ENCODE measurements at places on chromosomes 7 and 10. TPM values are rescaled to one million over a fixed set of nuclear protein-coding genes. Genes with fewer than 3 reads are reported as not detected.

DNA sequence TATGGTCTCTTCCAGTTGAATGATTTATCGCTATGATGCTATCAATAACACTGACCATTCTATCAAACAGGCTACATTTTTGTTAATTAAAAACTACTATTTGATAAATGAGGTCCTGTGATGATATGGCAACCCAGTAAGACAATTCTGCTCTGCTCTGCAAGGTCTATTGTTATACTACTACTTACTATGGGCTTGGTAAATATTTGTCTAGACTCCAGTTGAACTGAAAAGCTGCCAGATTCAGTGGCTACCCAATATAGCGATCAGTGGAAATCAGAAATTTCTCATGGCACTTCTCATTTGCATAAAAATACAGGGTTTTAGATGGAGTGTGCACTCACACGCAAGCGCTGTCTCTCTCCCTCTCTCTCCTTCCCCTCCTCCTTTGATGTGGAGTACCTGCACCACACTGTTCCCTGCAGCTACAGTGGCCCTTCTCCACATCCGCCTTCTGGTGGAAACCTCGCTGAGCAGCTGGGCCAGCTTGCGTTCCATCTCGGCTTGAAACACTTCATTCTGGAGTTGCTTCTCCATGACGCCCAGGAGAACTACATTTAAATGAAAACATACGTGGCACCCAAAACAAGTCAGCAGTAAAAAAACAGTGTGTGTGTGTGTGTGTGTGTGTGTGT is 77.9 kb downstream of the KIAA1549 start:
- DNase-seq, result no peak

DNA sequence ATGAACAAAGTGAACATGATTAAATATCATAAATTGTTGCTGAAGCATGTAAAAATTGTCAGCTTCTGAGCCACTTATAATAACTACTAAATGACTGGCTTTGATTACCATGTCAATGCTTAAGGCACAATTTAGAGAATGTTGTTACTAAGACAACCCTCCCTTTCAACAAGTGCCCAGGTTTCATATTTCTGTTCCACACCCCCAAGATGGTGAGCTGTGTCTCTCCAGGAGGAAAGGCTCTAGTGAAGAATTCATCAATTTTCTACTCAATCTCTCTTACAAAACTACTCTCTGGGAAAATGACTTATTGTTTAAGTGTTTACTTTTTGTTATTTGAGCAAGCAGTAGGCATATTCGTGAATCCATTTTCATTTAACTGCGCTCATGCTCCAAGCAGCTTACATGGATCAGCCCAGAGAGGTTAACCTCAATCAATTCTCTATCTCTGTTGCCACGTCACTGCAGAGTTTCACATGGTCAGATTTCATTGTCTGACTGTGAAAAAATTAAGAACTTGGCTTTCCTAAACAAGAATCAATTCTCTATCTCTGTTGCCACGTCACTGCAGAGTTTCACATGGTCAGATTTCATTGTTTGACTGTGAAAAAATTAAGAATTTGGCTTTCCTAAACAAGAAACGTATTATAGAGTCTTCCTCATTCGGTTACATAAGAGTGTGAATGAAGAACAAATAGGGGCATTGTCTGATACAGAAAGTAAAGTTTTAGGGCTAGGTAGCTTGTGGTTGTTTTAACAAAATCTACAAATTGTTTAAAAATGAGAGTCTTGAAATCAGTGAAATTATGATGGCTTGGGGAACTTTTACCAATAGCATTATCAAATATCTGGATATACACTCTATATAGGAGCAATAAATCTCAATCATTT is 49.7 kb downstream of the CCDC71L start:
- no peak for DNase-seq

- no peak for DNase-seq
Measured at GRCh38 chr7:27088002-27088922, 7.5 kb downstream of the HOXA1 start.

DNA sequence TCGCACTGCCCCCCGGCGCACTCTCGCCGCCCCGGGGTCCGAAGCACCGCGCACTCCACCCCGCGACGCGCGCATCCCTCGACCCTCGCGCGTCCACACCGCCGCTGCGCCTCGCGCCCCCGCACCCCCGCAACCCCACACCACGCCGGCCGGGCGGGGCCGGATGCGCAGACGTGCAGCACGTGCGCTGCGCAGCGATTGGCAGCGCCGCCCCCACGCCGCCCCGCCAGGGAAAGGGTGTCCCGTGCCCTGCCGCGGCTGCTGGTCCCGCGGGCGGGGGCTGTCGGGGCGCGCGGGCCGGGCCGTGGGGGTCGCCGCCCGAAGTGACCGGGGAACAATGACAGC is 53.7 kb upstream of the KDM7A start:
- DNase-seq, result peak; percentile 22

DNA sequence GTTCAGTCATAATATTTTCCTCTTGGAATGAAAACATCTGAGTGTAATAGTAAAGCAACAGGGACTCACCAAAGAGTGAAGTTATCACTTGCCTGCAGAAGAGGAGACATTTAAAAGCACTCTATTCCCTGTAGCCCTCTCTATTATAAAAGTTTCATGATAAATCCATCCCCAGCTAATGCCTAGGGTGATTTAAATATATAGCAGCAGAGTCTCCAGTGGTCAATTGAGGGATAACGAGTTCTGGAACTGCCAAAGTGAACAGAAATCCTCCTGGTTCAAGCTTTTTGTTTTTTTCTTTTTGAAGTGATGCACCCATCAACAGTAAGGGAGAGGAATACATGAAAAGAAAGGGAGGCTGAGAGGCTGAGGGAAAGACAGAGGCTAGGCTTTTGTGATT is 87.3 kb downstream of the EVX1 start:
- no peak for DNase-seq

DNA sequence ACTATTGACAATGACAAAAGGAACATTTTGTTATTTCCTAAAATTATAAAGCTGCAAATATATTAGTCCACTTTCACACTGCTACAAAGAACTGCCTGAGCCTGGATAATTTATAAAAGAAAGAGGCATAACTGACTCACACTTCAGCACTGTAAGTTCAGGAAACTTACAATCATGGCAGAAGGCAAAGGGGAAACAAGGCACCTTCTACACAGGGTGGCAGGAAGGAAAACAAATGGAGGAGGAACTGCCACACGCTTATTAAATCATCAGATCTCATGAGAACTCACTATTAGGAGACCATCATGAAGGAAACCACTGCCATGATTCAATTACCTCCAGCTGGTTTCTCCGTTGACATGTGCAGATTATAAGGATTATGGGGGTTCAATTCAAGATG is 203.1 kb downstream of the TPK1 start:
- DNase-seq, result no peak

The AUTS2 gene
- polyA plus RNA-seq, result 85.0 TPM

The SPDYE17 gene
- polyA plus RNA-seq, result not detected

- no peak for DNase-seq
Measured at GRCh38 chr7:1974290-1975101, 258.2 kb downstream of the MAD1L1 start.

DNA sequence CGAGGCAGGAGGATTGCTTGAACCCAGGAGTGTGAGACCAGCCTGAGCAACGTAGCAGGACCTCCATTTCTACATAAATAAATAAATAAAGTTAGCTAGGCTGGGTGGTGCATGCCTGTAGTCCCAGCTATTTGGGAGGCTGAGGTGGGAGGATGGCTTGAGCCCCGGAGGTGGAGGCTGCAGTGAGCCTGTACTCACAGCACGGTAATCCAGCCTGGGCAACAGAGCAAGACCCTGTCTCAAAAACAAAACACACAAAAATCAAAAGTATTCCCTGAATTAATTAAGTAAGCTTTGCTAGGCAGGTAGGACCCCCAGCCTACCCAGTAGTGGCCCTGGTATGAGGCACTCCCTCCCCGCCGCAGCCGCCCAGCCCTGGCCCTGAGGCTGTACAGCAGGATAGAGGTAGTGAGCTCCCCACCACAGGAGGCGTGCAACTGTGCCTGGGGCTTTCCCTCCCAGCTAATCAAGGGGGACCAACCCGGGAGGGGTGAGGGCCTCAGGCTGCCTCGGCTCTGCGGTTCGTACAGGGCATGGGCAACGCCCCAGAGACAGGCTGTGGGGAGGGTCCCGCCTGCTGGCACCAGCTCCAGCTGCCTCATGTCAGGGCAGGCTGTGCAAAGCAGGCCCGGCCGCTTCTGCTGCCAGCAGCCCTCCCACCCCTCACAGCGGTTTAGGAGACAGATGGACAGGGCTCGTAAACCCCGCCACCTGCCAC is 1.0 kb upstream of the CYP2W1 start:
- DNase-seq, result no peak

DNA sequence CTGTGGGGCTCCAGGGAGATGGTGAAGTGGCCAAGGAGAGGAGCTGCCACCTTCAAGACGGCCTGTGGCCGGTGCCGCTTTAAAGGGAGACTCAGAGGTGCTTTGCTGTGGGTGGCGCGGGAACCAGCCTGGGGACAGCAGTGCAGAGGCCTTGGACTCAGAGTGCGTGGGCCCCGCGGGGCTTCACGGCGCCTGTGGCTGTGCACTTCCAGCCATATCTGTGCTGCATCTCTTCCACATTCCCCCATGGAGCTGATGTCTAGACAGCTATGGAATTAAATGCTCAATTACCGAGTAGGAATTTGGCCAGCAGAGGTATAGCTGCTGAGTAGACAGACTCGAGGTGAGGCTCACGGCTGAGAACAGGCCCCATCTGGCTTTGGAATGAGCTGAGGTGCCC is 41.7 kb downstream of the HTRA1 start:
- DNase-seq, result no peak

DNA sequence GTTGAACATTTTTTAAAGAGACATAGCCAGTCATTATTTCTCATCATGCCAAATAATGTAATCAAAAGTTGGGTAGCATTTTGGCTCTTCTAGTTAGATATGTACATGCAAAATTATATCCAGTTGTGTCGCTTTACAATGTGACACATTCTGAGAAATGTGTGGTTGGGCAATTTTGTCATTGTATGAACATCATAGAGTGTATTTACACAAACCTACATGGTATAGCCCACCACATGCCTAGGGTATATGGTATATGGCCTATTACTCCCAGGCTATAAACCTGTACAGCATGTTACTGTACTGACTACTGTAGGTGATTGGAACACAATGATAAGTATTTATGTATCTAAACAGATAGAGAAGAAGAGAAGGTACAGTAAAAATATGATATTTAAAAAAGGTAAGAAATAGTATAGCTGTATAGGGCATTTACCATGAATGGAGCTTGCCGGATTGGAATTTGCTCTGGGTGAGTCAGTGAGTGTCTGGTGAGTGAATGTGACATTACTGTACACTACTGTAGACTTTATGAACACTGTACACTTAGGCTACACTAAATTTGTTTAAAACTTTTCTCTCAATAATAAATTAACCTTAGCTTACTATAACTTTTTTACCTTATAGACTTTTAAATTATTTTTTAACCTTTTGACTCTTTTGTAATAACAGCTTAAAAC is 16.5 kb downstream of the ZNF365 start:
- DNase-seq, result no peak

GRCh38 chr10:92727141-92727540 is 37.4 kb downstream of the HHEX start:
- no peak for DNase-seq

- DNase-seq, result no peak
Measured at GRCh38 chr7:148212731-148213130, 377.8 kb upstream of the C7orf33 start.

- DNase-seq, result no peak
Measured at GRCh38 chr7:10918093-10918590, 55.5 kb upstream of the PHF14 start.

The NXPH1 gene
- not detected for polyA plus RNA-seq

GRCh38 chr7:120402079-120402767 is 129.2 kb downstream of the KCND2 start:
- no peak for DNase-seq

DNA sequence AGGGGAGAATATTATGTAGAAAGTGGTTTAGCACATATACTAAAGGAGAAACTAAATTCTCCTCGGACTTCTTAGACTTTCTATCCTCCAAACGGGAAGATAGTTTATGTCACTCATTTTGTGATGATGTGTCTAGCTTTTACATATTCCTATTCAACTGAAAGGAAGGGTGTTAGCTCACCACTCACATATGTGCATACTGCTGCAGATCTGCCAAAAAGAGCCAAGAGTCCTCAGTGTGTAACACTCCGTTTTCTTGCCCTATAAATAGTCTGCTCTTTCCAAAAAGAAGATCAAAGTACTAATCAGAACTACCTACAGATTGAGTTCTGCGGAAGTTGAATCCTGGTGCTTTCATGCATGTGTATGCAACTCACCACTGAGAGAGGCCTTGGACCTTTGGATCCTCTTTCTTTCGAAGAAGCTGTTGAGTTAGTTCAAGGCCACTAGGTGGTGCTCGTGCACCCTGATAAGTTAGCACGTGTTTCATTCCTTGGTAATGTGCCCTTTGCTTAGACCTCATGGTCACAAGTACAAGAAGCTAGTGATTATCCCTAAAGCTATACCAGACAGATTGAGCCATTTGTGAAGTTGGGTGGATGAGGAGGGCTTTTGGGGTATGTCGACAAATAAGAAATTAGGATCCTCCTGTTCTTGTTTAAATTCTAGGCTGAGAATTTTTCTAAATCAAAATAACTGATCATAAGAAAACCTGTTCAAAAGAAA is 14.1 kb downstream of the YAE1 start:
- DNase-seq, result peak; percentile 88

The CLDN4 gene
- 77.1 TPM for polyA plus RNA-seq

The COL26A1 gene
- 5.9 TPM for polyA plus RNA-seq

The STOX1 gene
- polyA plus RNA-seq, result 4.3 TPM

GRCh38 chr10:761376-761775 is 71.9 kb upstream of the DIP2C start:
- DNase-seq, result no peak

The GTF2IRD1 gene
- 35.6 TPM for polyA plus RNA-seq

The AKR1C8 gene
- not detected for polyA plus RNA-seq

All from right lung (tissue), 10 donors.